Dermis microvascular lymphatic vessel endothelial cell (primary cell): ENCODE measurements at places on chromosomes 1 and 21.

DNA sequence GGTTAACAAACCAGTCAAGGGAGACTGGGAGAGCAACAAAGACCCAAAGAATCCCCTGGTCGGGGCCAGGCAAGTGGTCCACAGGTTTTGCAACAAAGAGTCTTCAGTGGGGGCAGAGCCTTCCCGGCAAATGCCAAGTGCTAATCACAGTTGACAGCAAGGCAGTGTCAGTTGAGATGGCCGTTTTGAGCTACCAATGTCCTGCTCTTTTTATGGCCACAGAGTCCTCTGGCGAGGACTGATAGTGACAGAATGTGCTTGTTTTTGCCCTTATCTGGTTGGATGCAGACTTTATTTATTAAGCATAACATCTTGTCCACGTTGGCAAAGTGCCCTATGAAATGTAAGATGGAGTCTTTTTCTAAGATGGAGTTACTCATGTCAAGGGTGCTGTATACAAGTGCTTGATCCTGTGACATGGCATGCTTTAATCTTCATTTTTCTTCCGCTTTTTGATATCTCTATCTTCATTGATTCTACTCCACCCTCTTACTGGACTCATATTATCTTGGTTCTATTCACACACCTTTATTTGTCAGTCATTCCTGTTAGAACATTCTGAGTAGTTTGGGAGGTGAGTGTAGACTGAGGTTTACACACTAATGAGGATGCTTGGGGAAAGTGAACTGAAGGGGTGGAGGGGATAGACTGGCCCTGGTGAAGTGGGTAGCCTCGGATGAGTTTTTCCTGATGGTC lies 51.8 kb downstream of the KCNK1 start:
- no peak for DNase-seq

GRCh38 chr21:14916676-14917141 lies 148.1 kb downstream of the NRIP1 start:
- DNase-seq: no peak

GRCh38 chr21:28253961-28254360 lies 738.7 kb downstream of the LTN1 start:
- no peak for DNase-seq

DNA sequence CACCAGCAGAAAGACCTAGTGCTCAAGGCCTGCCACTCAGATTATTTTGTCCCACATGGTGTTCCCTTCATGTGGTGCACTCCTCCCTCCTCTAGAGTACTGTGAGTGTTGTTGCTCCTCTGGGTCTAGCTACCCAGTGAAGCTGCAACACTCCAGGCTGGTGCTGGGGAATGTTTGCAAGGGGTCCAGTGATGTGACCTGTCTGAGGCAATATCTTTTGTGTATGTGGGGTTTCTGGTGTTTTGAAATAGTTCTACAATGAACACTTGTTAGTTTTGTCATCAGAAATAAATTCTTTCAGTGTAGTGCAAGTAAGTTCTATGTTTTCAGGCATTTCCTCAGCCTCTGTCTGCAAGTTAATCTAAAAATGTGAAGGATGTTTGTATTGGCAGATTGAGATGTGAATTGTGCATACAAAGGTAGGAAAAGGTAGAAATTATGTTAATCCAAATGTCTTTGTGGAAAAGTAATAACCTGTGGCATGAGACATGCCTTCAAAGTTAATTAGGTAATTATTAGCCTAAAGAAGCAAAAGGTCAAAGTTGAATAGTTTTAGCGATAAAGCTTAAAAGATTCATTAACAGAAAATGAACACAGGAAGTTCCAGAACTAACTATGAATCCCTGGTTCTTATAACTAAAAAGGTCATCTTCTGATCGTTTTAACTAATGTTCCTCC lies 616.8 kb downstream of the LTN1 start:
- DNase-seq: no peak

GRCh38 chr1:40438391-40439015 lies 11.8 kb upstream of the ZFP69B start:
- peak; percentile 45 for DNase-seq

- no peak for DNase-seq
Observed at GRCh38 chr1:150127868-150128267, 21.8 kb upstream of the PLEKHO1 start.

- DNase-seq: no peak
Observed at GRCh38 chr1:233085566-233085965, 135.2 kb downstream of the NTPCR start.

- DNase-seq: peak; percentile 96
Observed at GRCh38 chr21:32278518-32279376, at the start of gene MIS18A. Gene MIS18A, minus strand, starts transcription at chr21:32279049. Its CDS starts 35 bp downstream, at chr21:32279014.

DNA sequence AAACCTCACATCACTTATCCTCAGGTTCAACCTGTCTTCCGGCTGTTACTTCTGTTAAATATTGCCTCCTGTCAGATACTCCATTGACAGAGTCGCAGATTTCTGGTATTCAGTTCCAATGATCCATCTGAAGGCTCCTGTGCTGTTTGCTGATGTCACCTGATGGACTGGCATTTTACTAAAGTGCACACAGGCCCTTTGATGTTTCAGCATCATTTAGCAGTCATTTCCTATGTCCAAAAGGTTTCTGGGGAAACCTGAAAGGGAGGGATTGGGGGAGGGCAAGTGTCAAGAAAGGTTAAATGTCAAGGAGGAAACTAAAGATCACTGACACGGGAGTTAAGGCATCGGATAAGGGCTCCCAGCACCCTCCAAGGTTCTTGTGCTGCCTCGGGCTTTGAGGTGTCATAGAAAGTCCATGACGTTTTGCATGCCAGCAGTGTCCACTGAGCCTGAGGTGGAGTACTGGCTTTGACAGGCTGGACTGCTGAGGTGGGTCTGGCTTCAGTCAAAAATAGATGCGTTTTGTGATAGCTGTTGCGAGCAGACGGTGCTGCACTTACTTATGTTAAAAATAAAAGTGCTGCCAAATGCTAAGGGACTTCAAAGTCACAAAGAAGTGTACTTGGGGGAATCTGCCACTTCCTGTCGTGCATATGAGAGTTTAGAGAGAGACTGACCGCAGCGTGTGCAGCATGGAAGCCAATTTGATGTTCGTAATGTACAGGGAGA lies 30.8 kb downstream of the XCL2 start:
- DNase-seq: no peak

DNA sequence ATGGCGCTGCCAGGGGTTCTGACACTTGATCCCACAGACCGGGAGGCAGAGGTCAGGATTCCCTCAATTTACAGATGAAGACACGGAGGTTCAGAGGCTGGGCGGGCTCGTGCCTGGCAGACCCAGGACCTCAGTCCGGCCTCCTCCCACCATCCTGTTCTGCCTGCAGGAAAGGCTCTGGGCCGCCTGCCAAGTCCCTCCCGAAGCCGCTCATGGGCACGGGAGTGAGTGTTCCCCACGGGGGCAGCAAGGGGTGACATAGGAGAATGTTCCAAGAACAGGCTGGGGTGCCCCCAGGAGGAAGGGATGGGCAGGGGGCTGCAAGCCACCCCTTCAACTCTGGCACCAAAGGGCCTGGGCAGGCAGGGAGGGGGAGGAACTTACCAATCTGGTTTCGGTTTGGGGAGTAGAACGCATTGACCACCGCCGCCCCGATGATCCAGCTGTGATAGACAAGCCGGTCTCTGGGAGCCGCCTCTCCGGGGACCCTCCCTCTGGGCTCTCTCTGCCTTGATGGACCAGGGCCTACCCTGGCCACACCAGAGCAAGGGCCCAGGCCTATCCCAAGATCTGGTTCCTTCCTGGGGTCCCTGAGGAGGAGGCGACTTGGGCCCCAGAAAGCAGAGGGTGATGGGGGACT lies 7.5 kb downstream of the PRXL2B start:
- peak; percentile 65 for DNase-seq

DNA sequence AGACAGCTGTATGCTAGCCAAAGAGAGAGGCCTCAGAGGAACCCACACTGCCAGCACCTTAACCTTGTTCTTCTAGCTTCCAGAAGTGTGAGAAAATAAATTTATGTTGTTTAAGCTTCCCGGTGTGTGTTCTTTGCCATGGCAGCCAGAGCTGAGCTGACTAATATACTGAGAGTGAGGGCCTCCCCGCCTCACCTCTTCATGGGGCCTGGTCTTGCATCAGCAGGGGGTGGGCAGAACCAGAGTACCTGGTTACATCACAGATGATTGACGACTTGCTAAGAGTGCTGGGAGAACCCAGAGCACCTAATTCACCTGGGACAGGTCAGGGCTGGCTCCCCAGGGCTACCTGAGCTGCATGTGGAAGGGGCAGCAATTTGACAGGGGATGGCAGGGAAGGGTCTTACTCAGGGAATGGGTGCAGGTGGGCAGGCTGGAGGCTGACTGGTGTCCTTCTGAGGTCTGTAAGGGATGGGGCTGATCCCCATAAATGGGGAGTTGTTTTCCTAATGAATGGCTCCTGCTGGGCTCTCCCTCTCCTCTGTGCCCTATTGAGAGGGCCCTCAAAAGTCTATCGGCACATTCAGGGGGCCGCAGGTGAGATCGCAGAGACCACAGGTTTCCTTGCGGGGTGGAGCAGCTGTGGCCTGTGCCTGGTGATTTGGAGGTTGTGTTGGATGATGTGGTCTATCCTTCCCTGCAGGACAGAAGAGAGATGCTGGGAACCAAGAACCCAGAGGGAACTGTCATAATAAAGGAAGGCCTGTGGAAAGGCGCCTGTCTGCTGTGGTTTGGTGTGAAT lies 60.6 kb upstream of the ETV3 start:
- DNase-seq: no peak

DNA sequence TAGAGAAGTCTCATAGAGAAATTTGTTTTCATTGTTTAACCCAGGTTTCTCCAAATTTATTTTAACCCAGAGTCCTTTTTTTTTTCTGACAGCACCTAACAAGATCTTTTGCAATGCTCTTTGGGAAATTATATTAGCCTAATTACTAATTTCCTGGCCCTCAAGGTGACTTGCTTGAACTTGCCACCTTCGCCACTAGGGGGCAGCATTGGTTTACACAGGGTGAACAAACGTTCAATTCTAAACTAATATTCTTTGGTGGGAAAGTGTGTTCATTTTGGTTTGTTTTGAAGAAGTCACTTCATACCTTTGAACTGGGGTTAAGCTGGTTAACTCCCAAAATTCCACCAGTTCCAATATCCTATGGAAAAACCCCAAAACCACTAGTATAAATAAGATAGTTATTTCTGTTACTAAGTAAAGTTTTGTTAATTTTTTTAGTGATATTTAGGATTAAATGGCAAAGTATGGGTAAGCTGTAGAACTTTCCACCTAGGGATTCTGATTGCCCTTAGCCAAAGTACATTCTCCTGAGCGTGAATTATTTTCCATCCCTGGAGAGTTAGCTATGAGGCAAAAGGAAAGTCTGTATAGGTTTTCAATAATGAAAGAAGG lies 13.0 kb downstream of the CCDC190 start:
- peak; percentile 77 for DNase-seq

GRCh38 chr21:14771593-14771992 lies 225.5 kb upstream of the SAMSN1 start:
- DNase-seq: no peak

DNA sequence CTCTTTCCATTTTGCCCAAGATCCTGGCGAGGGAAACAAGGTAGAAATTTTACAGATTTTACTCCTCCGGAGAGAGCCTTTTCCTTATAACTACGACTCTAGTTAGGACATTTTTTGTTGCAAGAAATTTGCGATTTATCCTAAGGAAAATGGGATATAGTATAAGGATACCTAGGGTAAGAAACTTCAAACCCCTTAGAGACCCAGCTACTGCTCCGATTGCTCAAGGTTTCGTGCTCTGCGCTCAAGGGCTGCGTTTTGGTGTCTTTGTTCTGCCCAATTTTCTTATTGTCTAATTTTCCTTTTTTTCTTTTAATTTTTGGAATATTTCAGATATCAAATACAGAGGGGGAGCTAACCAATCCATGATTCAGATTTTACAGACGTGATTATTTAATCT lies 1.5 kb downstream of the TTC3 start:
- no peak for DNase-seq

DNA sequence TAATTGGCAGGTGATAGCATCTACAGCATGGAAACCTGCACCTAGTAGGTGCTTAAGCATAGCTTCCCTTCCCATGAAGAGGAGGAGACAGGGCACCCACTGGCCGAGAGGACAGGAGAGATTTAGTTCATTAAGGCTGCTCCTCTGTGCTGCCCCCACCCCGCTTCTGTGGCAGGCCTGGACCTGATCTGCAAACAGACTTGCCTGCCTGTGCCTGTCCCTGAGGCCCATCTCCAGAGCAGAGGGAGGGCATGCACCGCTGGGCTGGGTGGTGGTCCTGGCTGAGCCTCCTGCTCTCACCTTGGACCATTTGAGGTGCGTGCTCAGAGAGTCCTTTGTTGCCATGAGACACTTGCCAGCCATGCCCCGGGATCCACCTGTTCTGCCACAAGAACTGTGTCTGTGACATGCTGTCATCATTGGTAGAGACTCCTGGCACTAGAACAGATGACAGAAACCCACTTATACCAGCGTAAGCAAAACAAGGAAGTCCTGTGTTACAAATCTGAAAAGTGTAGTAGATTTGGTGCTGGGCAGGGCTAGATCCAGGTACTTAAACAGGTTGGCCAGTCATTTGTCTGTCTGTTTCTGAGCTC lies 55.6 kb downstream of the PTPRF start:
- no peak for DNase-seq

DNA sequence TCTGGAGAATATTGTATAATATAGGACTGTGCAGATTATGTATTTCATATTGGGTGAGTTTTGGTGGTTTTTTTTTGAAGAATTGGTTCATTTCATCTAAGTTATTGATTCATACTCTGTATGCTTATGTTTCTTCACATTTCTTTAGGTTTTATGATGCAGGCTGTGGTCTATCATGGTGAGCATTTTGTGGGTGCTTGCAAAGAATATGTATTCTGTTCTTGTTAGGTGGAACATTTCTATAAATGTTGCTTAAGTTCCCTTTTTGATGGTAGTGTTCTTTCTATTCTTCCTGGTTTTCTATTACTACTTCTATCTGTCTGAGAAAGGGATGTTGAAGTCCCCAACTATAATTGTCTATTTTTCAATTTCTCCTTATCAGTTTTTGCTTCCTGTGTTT lies 42.6 kb downstream of the PKN2 start:
- DNase-seq: no peak

DNA sequence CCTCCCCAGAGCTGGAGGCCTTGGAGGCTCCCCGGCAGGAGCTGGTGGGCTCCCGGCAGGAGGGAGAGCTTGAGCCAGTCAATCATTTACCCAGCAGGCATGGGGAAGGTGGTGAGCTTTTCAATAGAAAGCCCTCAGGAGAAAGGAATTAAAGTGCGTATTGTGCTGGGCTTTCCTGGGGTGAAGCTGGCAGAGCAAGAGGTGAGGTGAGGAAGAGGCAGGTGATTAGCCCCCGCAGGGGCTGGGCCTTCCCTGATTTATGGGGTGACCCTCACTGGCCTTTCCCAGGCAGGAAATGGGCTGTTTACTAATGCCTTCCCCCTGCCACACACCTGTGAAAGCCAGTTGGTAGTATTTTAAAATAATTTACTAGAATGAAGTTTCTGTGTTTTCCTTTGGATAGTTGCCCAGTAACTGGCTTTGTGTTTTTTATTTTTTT lies 25.8 kb downstream of the CLDN14 start:
- DNase-seq: peak; percentile 39

DNA sequence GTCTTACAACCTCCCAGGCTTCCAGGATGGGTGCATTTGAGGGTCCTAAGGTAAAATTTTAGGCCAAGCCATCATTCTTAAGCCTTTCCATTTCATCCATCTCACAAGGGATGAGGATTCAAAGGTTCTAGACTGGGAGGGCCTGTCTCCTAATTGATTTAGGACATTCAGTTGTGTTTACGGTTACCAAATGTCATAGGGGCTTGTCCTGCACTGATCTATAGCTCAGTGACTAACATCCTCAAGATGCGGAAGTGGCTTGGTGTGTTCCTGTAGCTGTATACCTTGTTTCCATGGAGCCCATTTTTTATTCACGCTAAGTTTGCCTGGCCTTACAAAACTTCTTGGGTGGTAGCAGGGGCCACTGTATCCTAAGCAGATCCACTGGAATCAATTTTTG lies 52.8 kb downstream of the DUSP10 start:
- no peak for DNase-seq
